ENCODE measurements at places on chromosomes 16 and 17.

DNA sequence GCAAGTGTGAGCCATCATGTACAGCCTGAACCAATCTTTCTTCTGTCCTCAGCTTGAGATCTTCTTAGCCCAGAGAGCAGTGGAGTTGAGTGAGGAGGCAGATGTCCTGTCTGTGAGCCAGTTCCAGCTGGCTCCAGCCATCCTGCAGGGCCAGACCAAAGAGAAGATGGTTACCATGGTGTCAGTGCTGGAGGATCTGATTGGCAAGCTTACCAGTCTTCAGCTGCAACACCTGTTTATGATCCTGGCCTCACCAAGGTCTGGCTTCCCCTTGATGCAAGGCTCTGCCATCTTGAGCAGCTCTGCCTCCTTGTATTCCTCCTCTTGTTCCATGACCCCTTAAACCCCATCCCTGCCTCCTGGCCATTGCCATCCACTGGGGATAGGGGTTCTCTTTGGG, 9.6 kb downstream of the CDK5RAP3 start:
- DNase-seq: no peak

DNA sequence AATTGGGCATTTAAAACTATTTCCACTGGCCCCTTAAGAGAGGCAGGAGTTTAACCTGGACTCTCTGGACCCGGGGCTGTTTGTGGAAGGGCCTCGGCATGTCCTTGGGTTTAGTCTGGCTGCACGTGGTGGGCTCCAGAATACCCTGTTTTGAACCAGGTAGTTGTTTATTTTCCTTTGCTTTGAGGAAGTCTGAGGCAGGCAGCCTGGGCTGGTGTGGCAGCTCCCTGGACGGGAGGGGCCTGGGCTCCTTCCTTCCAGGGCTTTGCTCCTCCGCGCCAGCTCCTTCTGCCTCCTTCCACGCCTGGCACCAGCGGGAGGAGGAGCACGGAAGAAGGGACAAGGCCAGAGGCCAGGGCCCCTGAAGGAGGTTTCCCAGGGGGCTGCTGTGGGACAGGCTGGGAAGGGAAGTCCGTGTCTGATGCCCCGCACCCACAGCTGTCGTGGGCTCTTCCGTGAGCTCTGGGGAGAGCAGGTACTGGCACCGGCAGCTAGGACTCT, 15.5 kb downstream of the BANP start:
- no peak for DNase-seq

DNA sequence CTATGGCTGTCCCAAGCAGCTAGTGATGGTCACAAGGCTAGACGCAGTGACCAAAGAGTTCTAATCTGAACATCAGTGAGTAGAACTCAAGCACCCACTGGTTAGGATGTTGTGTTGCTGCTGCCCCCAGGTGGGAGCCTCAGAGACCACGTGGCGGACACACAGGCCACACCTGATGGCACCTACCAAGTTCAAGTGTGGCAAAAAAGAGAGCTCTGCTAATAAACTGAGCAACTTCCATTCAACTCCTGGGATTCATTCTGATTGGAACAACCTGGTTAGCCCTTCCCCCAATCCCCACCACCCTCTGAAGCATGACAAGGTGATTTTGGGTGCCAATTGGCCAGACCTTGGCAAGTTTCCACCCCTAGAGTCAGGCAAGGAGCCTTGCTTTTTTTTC, 3.5 kb upstream of the LCMT1 start:
- no peak for DNase-seq

GRCh38 chr17:65855675-65856074, 294.2 kb upstream of the AXIN2 start:
- DNase-seq: no peak

DNA sequence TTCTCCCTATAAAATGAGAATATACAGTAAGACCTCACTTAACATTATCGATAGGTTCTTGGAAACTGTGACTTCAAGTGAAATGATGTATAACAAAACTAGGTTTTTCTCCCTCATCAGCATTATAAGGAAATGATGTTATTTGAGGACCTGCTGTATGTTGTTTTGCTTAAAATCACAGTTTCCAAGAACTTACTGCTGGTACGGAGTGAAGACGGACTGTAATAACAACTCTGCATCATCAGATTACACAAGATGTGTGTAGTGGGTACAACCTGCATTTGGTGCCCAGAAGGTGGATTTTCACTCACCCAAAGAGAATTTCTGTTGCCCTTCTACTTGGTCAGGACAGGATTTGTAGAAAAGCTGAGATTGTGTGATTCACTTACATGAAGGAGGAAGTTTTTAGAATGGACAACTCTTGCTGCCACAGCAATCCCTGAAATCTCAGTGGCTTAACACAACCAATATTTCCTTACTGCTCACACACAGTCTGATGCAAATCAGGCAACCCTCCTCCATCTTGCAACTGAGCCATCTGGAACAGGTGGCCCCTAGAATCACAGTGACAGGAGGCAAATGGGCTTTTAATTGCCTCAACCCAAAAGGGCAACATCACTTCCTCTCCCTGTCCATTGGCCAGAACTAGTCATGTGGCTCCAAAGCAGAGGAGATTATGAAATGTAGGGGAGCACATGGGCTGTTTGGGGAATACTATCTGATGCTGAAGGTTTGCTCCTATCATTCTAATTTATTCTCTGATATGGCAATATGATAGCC, 67.6 kb upstream of the CACNG5 start:
- no peak for DNase-seq

GRCh38 chr17:72587773-72588511, 467.1 kb downstream of the SOX9 start:
- no peak for DNase-seq

- no peak for DNase-seq
Measured at GRCh38 chr16:69626256-69626655, 60.5 kb downstream of the NFAT5 start.

DNA sequence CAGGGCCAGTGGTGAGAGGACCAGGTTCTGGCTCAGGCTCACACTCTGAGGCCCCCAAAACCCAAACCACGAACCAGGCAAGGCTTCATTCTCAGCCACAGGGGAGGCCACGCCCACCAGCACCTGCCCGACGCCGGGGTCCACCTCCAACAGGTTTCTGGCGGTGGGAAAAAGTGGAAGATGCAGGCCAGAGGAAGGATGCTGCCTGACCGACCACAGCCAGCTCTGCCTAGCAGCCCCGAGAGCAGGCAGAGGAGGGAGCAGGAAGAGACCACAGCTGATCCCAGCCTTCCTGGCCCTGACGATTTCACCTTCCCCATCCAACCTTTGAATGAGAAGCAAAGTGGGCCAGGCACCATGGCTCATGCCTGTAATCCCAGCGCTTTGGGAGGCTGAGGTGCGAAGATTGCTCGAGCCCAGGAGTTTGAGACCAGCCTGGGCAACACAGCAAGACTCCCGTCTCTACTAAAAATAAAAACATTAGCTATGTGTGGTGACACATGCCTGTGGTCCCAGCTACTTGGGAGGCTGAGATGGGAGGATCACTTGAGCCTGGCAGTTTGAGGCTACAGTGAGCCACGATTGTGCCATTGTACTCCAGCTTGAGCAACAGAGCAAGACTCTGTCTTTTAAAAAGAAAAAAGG, 30.7 kb upstream of the SLC38A10 start:
- DNase-seq: no peak

All from posterior cingulate gyrus (tissue), 11 donors.